ENCODE measurements at places on chromosomes 4 and X.

GRCh38 chrX:150213481-150214030 is 149.6 kb upstream of the MAMLD1 start:
- no peak for DNase-seq

GRCh38 chrX:107168257-107168656 is 38.0 kb downstream of the NUP62CL start:
- no peak for DNase-seq

DNA sequence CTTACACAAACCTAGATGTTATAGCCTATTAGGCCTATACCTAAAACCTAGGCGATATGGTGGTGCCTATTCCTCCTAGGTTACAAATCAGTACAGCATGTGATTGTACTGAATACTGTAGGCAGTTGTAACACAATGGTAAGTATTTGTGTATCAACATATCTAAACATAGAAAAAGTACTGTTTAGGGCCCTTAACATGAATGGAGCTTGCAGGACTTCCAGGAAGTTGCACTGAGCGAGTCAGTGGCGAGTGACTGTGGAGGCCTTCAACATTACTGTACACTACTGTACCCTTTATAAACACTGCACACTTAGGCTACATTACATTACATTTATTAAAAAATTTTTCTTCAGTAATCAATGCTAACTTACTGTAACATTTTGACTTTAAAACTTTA is 37.8 kb downstream of the WWC2 start:
- no peak for DNase-seq

GRCh38 chrX:128759745-128760144 is 707.5 kb upstream of the ACTRT1 start:
- no peak for DNase-seq

DNA sequence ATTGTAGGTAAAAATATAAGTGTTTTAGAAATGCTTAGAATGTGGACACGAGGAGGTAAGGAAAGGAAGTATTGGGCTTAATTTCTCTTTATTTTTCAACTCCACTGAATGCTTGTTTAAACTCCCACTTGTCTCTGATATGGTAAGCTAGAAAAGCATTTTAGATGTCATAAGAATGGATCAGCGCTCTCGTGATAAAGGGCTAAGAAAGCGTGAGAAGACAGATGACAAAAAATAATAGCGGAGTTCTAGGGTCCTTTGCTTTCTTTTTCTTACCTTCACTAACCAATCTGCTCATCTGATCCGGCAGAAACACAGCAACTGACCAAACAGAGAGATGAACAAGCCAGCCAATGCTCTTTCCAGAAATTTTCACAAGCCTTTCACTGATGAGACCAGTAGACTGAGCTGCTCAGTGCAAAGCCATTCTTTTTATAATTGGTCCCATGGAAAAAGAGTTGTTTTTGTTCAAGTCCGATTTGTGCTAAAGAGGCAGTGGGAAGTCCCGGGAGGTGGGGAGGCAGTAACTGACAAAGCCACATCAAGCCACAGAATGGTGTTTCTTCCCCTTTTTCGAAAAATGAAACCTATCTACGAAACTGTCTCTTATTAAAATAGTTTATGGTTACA is at the start of gene TASL:
TSS of gene TASL (minus strand) at position 405 of the 630 bp plus-strand sequence. CDS start 17,411 bp downstream, outside the sequence.
- DNase-seq: no peak

DNA sequence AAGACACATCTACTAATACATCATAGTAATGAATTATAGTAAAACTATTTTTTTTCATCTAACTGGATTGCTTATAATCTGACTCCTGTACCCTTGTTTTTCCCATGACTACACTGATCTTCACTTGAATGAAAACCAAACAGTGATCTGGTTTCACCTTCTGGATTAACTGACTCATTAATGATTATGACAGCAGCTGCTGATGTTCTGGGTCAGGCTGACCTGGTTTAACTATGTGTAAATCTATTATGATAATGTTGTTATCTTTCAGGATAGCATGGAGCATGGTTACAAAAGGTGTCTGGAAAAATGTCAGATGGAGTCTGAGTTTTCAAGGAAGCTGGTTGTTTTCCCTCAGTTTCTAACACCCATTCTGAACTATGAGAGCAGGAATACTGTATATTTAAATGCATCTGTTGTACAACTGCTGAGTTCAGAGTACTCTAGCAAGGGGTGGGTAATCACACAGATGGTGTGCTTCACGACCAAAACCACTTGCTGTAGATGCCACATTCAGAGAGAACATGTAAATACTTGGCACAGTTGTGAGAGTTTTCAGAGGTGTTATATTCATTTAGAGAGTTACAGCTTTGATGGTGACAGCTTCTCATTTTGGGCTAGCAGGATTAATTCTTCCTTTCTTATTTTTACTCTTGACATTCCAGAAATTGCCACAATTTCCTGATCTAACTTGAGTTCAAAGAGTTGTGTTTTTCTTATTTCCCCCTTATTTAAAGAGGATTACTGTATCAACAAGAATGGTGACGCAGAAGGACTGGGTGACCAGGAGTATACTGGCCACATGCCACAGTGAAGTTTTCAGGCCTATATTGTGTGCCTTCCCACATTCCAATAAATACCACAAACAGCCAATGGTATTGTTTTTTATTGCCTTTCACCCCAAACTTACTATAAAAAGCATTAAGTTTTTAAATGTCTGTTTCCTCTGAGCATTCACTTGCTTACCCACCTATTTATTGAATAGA is 249.7 kb upstream of the TET2 start:
- no peak for DNase-seq

DNA sequence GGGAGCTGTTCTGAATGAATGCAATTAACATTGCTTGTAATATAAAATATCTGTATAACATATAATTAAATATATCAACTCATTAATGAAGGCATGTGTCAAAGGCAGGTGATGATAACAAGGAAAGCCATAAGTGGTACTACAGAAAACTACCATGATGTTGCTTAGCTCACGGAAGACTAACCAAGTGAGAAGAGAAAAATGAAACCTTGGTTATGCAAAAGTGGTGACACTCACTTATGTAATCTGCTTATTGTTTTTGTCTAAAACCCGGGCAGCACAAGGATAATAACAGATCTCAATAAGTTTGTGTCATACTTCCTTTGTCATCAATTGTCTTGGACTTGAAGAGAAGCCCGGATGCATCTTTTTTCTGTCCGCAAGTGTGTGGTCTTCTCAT is 156.4 kb downstream of the HS6ST2 start:
- DNase-seq: no peak

DNA sequence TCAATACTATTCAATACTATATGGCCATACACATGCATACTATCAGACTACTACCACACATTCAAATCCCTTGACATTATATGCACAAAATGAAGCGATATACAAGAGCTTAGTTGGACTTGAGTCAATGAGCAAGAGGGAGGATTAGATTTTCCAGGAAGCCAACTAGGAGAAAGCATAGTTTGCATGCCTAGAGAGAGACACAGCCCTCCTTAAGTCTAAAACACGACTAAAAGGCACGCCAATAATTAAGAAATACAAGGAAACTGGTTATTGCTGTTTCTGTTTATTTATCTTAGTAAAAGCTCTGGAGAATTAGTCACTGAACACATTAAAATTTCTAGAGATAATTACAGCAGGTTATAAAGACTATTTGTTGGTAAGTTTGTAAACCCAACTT is 21.8 kb downstream of the MBNL3 start:
- no peak for DNase-seq

DNA sequence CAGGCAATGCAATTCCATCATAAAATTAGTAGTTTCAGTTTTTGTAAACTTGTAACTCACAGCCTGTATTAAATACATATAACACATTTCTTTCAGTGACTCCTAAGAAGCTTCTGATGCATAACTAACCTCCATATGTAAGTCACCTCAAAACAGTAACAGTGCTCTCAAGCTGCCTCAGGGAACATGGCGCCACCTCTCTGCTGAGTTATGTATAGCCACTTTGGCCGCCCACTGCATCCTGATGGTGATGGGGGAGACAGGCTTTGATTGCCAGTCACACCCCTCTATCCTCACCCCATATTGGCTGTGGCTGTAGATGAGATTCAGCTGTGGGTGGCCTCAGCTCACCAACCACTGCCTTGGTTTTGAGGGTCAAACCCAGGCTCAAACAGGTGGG is 54.3 kb downstream of the LRBA start:
- peak; percentile 30 for DNase-seq

DNA sequence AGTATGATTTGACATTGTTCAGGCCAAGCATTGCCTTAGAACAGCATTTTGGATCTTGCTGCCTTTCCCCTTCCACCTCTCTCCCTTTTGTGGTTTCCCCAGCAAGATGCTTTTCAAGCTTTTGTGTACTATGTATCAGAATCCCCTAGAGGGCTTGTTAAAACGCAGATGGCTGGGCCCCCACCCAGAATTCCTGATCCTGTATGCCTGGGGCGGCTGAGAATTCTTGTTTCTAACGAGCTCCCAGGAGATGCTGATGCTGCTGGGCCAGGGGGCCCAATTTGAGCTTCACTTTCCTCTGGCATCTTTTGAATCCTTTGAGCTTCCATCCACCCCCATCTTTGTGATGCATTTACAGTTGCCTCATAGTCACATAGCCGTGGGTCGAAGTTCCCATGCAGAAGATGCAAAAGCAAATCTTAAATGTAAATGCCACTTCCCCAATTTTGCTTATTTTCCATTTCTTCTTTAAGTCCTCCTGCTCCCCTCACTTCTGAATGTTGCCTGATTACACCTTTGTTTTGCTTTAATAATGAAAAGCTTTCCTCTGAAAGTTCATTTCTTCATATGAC is 18.5 kb downstream of the HCCS start:
- no peak for DNase-seq

- no peak for DNase-seq
Measured at GRCh38 chrX:17769701-17770269, 32.5 kb downstream of the SCML1 start.

DNA sequence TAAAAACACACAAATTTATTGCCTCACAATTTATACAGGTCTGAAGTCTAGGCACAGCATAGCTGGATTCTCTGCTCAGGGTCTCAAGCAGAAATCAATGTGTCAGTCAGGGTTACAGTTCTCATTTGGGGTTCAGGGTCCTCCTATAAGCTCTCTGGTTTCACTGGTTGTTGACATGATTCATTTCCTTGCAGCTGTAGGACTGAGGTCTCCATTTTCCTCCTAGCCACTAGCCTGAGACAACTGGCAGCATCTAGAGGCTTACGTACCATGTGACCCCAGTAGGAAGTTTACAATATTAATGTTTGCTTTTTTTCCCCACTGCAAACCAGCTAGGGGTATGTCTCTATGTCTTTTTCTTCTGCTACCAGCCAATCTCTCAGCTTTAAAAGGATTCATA is 102.5 kb downstream of the CPEB2 start:
- no peak for DNase-seq

- DNase-seq: no peak
Measured at GRCh38 chr4:183333202-183333601, 11.0 kb upstream of the CLDN24 start.

DNA sequence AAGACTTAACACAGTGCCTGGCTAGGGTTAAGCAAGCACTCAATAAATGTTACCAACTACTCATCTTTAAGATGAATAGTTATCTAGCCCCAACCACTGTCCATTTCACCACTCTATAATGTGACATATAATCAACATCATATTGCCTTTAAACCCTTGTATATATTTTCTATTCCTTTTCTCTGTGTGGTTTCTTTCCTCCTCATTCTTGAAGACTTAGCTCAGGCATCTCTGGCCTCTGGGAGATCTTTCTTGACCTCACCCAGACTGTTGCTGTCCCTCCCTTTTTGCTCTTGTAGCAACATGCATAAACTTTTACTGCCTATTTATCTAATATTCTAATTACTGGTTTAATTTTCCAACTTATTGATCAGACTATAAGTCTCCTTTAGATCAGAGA is 249.9 kb upstream of the MAB21L2 start:
- no peak for DNase-seq

- no peak for DNase-seq
Measured at GRCh38 chr4:8766610-8767009, 105.0 kb downstream of the HMX1 start.

GRCh38 chrX:74450803-74451449 is 29.6 kb downstream of the SLC16A2 start:
- DNase-seq: no peak

DNA sequence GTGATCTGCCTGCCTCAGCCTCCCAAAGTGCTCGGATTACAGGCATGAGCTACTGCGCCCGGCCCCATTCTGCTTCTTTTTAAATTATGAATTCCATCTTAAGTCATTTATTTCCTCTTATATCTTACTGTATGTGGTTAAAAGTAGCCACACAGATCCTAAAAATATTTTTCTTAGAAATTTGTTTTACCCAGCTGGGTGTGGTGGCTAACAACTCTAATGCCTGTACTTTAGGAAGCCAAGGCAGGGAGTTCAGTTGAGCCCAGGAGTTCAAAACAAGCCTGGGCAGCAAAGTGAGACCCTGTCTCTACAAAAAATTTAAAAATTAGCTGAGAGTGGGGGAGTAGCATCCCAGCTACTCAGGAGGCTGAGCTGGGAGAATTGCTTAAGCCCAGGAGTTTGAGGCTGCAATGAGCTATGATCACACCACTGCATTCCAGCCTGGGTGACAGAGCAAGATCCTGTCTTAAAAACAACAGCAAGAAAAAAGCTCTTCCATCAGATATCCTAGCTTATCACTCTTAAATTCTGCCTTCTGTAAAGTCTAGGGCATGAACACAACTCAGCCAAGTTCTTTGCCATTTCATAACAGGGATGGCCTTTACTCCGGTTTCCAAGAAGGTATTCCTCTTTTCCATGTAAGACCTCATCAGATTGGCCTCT is 15.1 kb upstream of the AFF1 start:
- no peak for DNase-seq

- DNase-seq: no peak
Measured at GRCh38 chr4:173821876-173822275, 291.8 kb upstream of the HAND2 start.

GRCh38 chr4:164508097-164508496 is 245.8 kb upstream of the SMIM31 start:
- no peak for DNase-seq

DNA sequence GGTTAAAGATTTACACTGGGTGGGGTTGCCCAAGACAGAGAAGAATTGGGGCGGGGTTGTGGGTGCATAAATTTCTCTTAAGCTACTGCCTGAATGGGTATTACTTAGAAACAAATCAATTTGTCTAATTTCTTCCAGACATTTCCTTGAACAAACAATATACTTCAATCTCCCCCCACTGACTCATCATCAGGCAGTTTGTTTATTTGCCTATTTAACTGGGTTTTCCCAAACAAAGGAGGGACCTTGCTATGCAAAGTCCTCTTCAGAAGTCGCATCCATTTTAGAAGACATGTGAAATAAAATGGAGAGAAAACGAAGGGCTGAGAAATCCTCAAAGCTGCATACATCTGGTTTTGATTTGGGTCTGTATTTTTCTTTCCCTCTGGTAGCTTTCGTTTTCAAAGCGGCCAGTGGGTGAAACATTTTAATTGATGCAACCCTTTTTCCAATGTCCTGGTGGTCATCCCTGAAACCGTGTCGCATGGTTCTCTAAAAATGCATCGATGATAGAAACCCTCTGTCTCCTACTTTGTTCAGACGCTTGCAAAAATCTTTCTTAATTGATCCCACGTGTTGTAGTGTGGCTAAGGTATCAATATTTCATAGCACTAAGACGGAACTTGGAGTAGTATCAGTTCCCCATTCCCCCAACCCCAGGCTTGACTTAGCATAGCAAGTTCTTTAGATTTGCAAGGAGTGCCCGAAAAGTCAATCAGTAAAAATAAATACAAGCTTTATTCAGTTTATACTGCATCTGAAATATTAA is 115.1 kb upstream of the MXRA5 start:
- no peak for DNase-seq

GRCh38 chrX:28311466-28311865 is 275.8 kb upstream of the IL1RAPL1 start:
- DNase-seq: no peak

Data from iPS-NIHi11 (cell line).